Activated naive CD4-positive, alpha-beta T cell (primary cell): ENCODE measurements at places on chromosomes 1 and 21.

- no peak for DNase-seq
Measured at GRCh38 chr1:36743286-36744005, 260.7 kb upstream of the CSF3R start.

- no peak for DNase-seq
Measured at GRCh38 chr1:212037900-212038299, 2.4 kb downstream of the DTL start.

DNA sequence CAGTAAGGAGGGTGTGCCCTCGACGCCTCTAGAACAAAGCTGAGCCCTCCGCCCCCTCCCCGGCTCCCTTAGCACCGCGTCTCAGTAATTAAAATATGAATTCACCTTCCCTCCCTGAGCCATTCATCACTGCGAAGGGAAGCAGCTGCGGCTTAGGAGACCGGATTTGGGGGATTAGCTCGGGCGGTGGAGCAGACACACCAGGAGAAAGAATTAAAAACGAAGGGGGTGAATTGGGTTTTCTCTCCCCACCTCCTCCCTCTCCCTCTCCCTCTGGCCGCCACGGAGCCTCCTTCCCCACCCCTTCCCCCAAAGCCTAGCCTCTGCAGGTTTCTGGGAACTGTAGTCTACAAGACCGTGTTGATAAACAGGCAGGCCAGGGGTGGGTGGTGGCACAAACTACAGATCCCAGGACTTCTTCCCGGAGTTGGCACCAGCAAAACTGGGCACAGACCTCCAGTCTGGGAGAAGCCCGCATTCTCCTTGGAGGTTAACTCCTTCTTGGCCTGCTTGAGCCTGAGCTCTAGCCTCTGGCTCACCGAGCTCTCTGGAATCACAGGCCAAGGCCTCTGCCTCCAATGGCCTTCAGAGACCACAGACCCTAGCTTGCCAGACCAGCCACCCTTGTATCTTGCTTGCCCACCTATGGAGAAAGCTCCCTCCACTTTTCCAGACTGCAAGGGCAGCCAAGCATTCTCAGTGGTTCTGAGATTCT lies 10.8 kb downstream of the BLACAT1 start:
- DNase-seq: no peak

- DNase-seq: no peak
Measured at GRCh38 chr1:89277725-89278124, 5.1 kb upstream of the GBP5 start.

DNA sequence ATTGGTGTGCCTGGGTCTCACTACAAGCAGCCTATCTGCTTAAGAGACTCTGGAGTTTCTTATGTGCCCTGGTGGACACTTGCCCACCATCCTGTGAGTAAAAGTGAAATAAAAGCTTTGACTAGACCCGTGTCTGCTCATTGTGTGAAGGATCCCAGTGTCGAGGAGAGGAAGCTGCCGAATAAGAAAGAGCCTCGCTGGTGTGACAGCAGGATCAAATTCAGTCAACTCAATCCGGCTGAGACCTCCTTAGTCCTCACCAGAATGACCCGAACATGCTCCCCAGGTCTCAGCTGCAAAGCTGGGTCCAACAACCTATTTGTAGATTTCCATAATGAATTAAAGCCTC lies 14.8 kb downstream of the CD2 start:
- no peak for DNase-seq

- no peak for DNase-seq
Measured at GRCh38 chr1:206890125-206891060, 6.8 kb upstream of the IL24 start.
